T-helper 17 cell (primary cell): ENCODE measurements at places on chromosomes 6 and 20. TPM values are rescaled to one million over a fixed set of nuclear protein-coding genes. Genes with fewer than 3 reads are reported as not detected.

The CNKSR3 gene
- total RNA-seq, result not detected

The ELOVL4 gene
- 3.9 TPM for total RNA-seq

The METTL24 gene
- not detected for total RNA-seq

The MLN gene
- total RNA-seq, result not detected

The CCM2L gene
- not detected for total RNA-seq

The PNPLA1 gene
- total RNA-seq, result 0.15 TPM

The OLIG3 gene
- not detected for total RNA-seq

The CCR6 gene
- total RNA-seq, result 60.5 TPM

The CTCFL gene
- total RNA-seq, result not detected

The DDRGK1 gene
- 43.7 TPM for total RNA-seq

The SNAP91 gene
- total RNA-seq, result not detected

The HRH3 gene
- total RNA-seq, result not detected

The PRICKLE4 gene
- total RNA-seq, result not detected

The TFAP2D gene
- total RNA-seq, result not detected

The NMBR gene
- not detected for total RNA-seq

The IMPG1 gene
- not detected for total RNA-seq
